Urothelium cell line (cell line): ENCODE measurements at places on chromosomes 2 and 18.

DNA sequence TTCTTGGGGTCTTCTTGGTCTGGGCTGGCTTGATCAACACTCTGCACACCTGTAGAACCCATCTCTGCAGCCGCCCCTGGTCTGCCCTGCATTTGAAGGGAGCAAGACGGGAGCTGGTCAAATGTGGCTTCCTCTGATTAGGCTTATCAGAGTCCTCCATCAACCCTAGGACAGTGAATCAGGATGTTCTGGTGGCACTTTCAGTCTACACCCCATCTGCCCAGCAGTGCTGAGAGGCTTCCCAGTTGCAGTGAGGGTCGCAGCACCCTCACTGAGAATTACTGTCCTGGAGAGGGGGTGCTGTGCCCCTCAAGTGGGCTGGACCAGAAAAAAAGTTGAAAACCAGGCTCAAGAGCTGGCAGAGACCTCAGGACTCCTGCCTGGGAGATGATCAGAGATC is 152.9 kb downstream of the DYSF start:
- DNase-seq = no peak

DNA sequence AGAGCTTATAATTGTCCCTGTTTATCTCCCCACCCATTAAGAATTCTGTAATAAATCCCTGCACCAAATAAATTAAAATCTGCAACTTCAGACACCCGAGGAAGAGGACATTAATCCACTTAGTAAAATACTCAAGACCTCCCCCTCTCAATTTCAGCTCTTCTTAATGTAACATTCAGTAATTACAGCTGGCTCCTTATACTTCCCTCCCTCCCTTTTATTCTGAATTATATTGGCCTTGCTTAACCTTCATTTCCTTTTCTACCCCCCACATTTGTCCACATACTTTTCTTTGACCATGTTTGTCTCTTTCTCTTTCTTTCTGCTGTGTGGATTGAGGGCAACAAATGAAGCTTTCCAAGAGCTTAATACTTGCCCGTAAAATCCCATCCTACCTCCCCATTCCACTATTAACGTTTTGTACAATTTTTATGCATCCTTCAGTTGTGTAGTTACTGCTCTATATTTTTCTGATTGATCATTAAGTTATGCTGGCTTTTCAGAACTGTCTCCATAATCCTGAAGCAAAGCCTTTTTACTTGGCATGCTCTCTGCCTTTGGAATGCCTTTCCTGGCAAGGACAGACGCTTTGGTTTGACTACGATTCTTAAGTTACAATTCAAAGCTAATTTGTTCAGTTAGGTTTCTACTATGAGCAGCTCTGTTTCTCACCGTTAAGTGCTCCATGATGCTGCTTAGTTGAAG is 580.1 kb downstream of the ZEB2 start:
- DNase-seq = no peak

DNA sequence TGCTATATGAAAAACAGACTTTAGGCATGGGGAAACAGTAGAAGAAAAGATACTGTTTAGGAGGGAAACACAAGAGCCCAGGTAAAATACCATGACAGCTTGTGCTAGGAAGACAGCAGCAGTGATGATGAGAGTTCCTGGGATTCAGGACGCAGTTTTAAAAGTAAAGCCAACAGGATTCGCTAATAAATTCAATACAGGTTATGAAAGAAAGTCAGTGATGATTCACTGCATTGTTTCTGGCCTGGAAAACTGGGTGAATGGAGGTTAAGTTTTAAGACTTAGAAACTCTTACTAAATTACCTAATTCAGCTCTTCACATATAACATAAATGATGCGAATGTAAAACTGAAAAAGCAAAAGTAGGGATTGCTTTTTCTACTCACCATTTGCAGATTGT is 27.9 kb upstream of the RNU4ATAC start:
- DNase-seq = no peak

DNA sequence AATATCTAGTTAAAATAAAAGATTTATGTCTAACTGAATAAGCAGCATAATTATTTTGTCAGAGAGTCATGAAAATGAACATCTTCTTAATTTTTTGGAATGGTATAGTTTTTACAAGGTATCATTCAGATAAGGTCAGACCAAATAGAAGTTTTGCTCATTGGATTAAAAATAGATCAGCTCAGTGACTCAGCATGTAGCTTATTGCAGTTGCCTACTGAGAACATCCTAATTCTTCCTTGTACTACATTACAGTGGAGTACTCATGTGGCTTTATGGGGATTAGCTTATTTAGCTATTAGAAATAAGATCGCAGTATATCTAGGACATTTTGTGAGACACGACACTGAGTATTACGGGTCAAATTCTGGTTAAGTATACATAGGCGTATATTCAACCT is 38.2 kb upstream of the PPM1B start:
- no peak for DNase-seq

GRCh38 chr2:48749291-48750127 is 6.0 kb downstream of the LHCGR start:
- DNase-seq = no peak

DNA sequence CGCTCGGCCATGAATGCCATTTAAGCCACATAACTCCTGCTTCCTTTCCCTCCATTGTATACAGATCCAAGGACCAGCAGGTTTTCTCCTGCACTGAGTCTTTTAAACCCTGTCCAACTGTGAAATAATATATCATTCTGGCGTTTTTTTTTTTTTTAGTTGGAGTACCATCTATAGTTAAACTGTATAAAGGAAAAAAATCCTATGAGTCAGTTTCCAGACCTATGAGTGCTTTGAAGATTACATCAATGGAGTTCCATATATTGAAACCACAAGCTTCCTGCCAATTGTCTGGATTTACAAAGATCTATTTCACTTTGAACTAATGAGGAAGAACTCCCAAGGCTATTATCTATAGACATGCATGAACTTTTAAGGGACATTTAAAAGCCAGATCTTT is 2.4 kb upstream of the MALT1 start:
- DNase-seq = no peak

- DNase-seq = no peak
Observed at GRCh38 chr2:178251151-178251955, 57.0 kb downstream of the OSBPL6 start.

DNA sequence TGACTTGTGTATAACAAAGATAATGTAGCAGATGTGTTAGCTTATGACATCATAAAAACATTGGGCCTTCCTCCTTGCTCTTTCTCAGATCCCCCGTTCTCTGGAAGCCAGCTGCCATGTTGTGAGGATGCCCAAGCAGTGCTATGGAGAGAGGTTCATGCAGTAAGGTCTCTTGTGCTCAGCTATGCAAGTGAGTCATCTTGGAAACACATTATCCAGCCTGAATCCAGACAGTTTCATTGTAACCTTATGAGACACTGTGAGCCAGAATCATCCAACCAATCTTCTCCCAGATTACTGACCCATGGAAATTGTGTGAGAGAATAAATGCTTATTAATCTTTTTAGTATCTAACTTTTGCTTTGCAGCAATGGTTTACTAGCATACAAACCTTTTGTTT is 60.8 kb downstream of the ST6GAL2 start:
- DNase-seq = no peak

DNA sequence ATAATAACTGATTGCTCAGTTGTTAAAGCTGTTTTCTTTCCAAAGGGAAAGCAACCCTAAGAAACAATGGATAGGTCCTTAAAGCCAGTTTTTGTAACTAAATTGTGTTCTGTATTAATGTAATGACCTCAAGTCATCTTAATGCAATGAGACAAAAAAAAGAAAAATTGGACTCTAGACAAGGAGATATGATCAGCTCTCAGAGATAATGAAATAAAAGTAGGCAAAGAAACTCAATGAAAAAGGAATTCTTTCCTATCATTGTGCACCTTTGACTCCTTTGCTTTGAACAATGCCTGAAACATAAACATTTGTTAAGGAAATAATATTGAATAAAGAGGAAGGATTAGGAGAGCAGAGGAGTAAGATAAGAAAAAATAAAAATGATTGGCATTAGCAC is 86.1 kb downstream of the RIT2 start:
- no peak for DNase-seq

DNA sequence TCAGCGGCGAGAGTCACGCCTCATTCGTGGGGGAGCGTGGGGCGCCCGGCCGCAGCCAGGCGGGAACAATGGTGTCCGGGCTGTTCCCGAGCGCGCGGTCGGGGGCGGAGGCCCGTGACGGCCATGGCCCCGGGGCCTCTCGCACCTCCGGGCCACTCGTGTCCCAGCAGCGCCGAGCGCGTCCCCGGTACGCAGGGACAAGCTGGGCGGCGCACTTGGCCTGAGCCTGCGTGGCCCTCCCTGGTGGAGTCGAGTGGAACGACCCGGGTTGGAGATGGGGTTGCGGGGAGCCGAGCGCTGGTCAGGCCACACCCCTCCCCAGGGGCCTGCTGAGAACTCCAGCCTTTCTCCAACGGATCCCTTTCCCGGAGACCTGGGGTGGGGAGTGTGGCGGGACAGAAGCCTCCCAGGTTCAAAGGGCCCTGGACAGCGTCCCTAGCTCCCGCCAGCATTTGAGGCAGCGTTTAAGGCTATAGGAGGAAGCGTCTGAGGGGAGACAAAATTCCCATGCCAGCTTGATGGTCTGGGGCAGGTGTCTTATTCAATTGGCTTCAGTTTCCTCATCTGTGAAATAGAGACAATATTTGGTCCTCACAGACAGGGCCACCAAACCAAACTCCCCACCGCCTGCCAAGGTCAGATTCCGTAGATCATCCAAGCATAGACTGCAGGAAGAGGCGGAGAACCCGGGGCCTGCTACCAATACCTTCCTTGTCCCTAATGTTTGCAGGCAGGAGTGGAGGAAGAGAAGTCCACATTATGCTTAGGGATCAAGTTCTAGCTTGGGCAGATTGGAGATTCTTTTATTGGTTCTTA is 553 bp downstream of the CNDP2 start:
- DNase-seq = peak; percentile 60

DNA sequence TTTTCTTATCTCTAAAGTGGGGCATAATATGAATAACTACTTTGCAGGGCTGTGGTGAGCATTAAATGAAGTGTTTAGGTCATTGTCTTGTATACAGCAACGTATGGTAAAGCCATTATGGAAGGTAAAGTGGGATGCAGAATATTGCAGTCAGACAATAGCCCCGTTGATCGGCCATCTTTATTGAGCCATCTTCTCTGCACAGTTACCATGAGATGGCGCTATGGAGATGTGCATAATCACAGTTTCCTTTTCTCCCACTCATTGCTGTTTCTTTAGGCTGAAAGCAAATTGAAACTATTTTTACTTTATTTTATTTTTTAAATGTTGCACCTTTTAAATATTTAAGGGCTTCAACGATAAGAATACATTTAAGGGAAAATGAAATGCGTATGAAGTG is 108.9 kb downstream of the THSD7B start:
- no peak for DNase-seq

DNA sequence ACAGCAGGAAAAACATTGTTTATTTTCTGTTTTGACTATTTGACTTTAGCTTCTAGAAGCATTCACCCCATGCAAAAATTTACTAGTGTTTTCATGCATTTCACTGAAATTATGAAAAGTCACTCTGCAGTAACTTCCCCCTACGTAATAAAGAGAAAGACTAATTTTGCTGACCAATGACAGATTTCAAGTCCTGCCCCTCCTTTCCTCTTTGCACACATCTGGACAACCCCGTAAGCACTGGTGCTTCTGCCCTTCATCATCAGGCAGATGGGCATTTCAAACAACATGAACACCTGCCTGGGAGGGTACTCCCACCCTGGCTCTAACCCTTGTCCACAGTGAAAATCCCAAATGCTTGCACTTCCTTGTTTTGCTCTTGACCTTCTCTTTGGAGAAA is 815.0 kb upstream of the ID2 start:
- DNase-seq = no peak
